Stomach (tissue), 19 donors: ENCODE measurements at places on chromosomes 5 and 9.
A peak's percentile ranks its signal among the peaks of the same experiment; 100 is the strongest.

- H3K36me3 ChIP-seq = peaks cover 6% of the 10 kb centered on the region
- no peak overlapping the region for H3K4me3 ChIP-seq
- no peak overlapping the region for H3K27ac ChIP-seq
- no peaks in the 10 kb centered on the region for H3K4me1 ChIP-seq
- H3K27me3 ChIP-seq = no peaks in the 10 kb centered on the region
Observed at GRCh38 chr9:114434878-114435311, 47.1 kb upstream of the AKNA start.

DNA sequence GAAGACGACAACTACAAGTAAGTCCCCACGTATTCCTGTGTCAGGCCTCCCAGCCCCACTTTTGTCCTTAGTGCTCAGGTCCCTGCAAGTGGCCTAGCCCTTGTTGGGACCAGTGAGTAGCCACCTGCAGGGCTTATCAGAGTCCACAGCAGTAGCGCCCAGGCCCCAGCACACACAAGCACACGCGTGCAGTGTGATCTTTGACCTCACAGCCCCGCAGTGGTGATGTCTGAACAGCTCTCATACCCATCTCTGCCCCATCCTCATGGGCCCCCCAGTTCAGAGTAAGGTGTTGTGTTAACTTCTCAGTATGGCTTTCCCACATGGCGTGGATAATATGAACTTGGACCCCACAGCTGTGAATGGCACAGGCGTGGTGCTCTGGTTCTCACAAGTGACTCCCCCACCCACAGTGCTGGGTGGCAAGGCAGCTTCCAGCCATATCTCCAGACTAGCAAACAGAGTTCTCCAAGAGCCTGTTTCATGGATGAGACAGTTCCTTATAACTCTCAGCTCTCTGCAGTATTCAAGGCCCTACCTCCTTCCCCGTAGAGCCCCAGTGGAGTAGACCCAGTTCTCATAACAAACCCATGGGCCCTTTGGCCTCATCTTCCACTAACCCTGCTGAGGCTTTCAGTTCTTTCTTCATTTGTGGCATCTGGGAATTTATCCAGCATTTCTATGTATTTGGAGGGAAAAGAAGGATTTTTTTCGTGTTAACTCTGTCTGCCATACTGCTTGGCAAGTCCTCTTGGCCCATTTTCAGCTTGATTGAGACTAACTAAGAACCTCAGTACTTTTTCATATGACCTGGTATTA, 46.5 kb upstream of the ANGPTL2 start:
- H3K4me3 ChIP-seq = no peak overlapping the region
- DNase-seq = no peak
- no peaks in the 10 kb centered on the region for H3K27me3 ChIP-seq
- peaks cover 32% of the 10 kb centered on the region for H3K36me3 ChIP-seq

DNA sequence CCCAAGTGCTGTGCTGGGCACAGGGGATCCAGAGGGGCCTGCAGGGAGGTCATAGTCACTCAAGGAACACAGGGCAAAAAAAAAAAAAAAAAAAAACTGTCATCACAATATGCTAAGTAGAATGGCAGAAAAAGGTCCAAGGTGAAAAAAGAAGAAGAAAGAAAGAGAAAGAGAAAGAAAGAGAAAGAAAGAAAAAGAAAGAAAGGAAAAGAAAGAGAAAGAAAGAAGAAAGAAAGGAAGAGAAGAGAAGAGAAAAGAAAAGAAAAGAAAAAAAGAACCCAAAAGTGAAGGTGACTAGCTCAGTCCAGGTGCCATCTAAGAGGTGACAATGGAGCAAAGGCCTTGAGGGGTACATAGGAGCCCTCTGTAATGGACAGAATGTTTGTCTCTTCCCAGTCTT, 73.9 kb downstream of the PDE6A start:
- no peak overlapping the region for H3K4me3 ChIP-seq
- H3K27me3 ChIP-seq = no peaks in the 10 kb centered on the region
- H3K4me1 ChIP-seq = peaks cover 12% of the 10 kb centered on the region
- no peaks in the 10 kb centered on the region for H3K36me3 ChIP-seq

DNA sequence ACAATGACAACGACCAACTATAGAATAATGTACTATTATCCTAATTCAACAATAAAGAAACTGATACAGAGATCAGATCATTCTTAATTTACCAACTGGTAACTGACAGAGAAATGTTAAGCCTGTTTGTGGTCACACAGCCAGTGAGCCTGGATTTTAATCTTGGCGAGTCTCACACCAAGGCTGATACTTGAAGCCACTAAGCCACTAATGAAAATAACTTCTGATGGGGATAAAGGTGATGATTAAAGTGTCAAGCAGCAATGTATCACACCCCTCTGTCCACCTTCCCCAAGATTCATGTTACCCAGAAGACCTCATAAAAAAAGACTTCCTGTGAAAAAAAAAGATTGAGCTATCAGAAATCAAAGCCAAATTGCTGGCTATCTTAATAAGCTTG, 350.5 kb downstream of the SPOCK1 start:
- no peak overlapping the region for H3K4me3 ChIP-seq
- no peaks in the 10 kb centered on the region for H3K4me1 ChIP-seq
- H3K27me3 ChIP-seq = no peaks in the 10 kb centered on the region
- no peaks in the 10 kb centered on the region for H3K36me3 ChIP-seq

- H3K27ac ChIP-seq = no peak overlapping the region
- H3K36me3 ChIP-seq = peaks cover 62% of the 10 kb centered on the region
- no peak for DNase-seq
- peaks cover under 1% of the 10 kb centered on the region for H3K4me1 ChIP-seq
Observed at GRCh38 chr5:42800748-42801330, 10.9 kb downstream of the SELENOP start.

DNA sequence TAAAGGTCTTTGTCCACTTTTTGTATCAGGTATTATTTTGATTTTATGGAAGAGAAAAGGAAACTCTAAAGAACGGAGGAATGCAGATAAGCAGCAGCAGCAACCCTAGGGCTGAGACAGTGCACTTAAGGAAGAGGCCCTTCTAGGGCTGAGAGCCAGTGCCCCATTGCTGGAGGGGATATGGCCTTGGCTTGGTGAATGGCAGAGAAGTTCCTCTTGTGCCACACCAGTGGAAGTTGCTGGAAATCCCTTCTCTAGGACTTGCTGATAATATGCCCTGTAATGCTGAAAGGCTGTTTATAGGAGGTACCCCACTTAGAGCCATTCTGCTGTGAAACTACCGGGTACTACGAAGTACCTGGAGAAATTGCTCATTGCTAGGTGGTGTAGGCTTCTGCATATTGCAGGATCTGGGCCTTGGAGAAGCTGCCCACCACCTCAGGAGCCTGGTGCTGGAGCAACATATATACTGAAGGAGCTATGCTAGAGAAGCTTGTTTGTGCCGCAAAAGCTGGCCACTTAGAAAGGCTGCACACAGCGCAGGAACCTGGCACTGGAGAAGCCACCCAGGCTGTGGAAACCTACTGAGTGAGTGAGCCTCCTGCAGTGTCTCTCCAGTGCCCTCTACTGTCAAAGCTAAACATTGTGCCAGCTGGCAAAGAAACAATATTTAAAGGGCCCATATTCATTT, 9.6 kb upstream of the UBTD2 start:
- DNase-seq = peak; percentile 68
- H3K27ac ChIP-seq = no peak overlapping the region
- H3K4me3 ChIP-seq = no peak overlapping the region

- no peaks in the 10 kb centered on the region for H3K27me3 ChIP-seq
- no peak overlapping the region for H3K27ac ChIP-seq
- no peak overlapping the region for H3K4me3 ChIP-seq
- peaks cover 21% of the 10 kb centered on the region for H3K36me3 ChIP-seq
- peaks cover 8% of the 10 kb centered on the region for H3K4me1 ChIP-seq
Observed at GRCh38 chr5:135328128-135328687, 70.8 kb downstream of the MACROH2A1 start.

DNA sequence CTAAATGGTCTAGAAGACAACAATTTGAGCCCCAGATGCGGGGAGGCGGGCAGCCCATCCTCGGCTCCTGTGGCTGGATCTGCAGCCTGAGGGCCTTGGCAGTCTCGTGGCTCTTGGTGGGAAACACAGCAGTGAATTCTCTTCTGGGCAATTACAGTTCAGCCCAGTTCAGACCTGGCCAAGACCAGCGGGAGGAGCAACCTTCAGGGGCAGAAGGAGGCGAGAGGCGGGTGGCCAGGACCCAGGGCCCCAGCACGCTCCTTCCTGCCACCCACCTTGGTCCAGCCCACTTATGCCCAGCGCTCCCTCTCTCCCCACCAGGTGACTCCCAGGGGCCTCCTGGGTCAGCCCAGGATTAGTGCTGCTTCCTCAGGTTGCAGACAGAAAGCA, 7.8 kb downstream of the MYMK start:
- H3K36me3 ChIP-seq = no peaks in the 10 kb centered on the region
- H3K4me3 ChIP-seq = no peak overlapping the region
- no peak for DNase-seq
- peaks cover 15% of the 10 kb centered on the region for H3K4me1 ChIP-seq

DNA sequence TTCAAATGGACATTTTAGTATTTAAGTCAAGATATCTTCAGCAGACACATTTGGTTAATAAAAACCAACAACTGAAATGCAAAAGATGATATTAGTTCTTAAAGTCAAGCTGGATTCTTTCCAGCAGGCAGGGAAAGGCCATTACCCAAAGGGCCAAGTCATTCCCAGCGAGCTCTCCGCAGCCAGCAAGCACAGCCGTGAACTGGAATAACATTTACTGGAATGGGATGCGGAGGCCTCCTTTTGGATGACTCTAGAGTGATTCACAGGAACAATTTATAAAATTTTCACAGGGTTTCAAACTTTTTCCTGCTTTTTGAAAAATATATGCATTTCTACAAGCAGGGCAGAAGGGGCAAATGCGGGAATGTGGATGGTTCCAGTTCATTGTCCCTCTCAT, 76.6 kb upstream of the DAB2 start:
- H3K27ac ChIP-seq = no peak overlapping the region
- H3K27me3 ChIP-seq = no peaks in the 10 kb centered on the region
- no peak overlapping the region for H3K4me3 ChIP-seq
- DNase-seq = peak; percentile 71
- no peaks in the 10 kb centered on the region for H3K36me3 ChIP-seq
- no peaks in the 10 kb centered on the region for H3K4me1 ChIP-seq

GRCh38 chr5:45521067-45521466, 175.1 kb downstream of the HCN1 start:
- H3K4me1 ChIP-seq = no peaks in the 10 kb centered on the region
- H3K4me3 ChIP-seq = no peak overlapping the region
- H3K36me3 ChIP-seq = no peaks in the 10 kb centered on the region
- no peak for DNase-seq
- H3K27ac ChIP-seq = no peak overlapping the region

GRCh38 chr5:148961261-148962199, 101.3 kb downstream of the SH3TC2 start:
- peak overlapping the region; percentile 14 for H3K27ac ChIP-seq
- peaks cover 43% of the 10 kb centered on the region for H3K4me1 ChIP-seq
- no peaks in the 10 kb centered on the region for H3K36me3 ChIP-seq
- no peak overlapping the region for H3K4me3 ChIP-seq
- H3K27me3 ChIP-seq = no peaks in the 10 kb centered on the region
- DNase-seq = no peak

DNA sequence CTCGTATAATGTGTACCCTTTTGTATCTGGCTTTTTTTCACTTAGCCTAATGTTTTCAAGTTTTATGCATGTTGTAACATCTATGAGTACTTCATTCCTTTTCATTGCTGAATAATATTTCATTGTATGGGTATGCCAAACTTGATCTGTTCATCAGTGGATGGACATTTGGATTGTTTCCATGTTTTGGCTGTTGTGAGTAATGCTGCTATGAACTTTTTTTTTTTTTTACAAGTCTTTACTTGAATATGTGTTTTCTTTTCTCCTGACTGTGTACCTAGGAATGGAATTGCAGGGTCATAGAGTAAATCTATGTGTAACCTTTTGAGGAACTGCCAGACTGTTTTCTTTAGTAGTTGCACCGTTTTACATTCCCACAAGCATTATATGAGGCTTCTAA, 52.4 kb downstream of the MTREX start:
- H3K27me3 ChIP-seq = no peaks in the 10 kb centered on the region
- no peak overlapping the region for H3K4me3 ChIP-seq
- DNase-seq = no peak
- no peaks in the 10 kb centered on the region for H3K4me1 ChIP-seq
- H3K36me3 ChIP-seq = peaks cover 25% of the 10 kb centered on the region
- H3K27ac ChIP-seq = no peak overlapping the region

DNA sequence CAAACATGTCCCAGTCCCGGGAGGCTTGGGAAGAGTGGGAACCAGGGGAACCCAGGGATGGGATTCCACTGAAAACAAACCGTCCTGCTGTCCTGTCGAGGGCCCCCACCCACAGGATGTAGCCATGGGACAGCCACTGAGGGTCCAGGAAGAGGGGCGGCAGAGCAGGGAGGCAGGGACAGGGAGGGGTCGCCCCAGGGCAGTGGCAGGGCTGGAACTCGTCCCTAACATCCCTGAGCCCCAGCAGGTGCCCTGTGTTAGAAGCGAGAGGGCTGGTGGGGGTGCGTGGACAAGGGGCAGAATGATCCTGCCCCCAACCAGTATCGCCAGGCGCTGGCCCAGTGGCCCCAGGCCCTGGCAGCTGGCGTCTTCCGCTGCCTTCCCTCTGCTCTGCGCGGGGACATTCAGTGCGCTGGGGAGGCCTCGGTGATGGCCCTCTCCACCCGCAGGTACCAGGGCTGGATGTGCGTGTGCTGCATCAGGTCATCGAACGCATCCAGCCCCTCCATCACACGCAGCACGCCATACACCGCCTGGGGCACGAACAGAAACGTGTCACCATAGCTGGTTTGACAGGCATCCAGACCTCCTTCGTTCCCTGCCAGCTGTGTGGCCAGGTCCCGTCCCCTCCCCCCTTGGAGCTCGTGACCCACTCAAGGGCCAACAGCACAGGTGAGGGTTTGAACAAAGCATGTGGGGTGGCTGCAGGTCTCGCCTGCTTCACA, 6.6 kb downstream of the PTGES2 start:
- no peaks in the 10 kb centered on the region for H3K27me3 ChIP-seq
- no peak overlapping the region for H3K4me3 ChIP-seq
- H3K27ac ChIP-seq = no peak overlapping the region

DNA sequence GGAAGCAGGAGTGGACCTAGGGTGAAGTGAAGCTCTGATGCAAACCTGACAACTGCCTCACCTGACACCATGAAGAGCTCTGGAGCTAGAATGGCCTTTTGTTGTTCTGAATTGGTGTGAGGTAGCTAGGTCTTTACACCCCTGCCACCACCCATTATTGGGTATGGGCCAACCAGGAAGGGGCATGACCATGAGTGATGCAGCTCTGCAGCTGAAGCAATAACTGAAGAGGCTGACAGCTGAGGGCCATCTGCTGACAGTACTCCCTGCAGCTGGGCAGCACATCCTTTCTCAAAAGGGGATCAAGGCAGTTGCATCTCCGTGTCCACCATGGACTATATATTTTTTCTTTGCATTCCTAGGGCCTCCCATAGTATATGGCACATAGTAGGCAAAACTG, 87.0 kb upstream of the TLE1 start:
- no peaks in the 10 kb centered on the region for H3K4me1 ChIP-seq
- no peak for DNase-seq
- no peak overlapping the region for H3K4me3 ChIP-seq
